HT-29 (cell line): ENCODE measurements at places on chromosomes 1 and 21. TPM values are rescaled to one million over a fixed set of nuclear protein-coding genes. Genes with fewer than 3 reads are reported as not detected.

RHEX gene
- not detected in 2 replicates for total RNA-seq

INAVA gene
- total RNA-seq: 108 and 119 TPM in 2 replicates

LRP8 gene
- 242 and 262 TPM in 2 replicates for total RNA-seq

FAM163A gene
- not detected in 2 replicates for total RNA-seq

ERICH3 gene
- not detected in 2 replicates for total RNA-seq

IFNLR1 gene
- total RNA-seq: 3.3 and 3.5 TPM in 2 replicates

GRCh38 chr21:31983554-31983953 is 110.7 kb downstream of the HUNK start:
- no peak for DNase-seq

GRCh38 chr21:28148400-28149064 is 844.1 kb downstream of the LTN1 start:
- DNase-seq: no peak

DNA sequence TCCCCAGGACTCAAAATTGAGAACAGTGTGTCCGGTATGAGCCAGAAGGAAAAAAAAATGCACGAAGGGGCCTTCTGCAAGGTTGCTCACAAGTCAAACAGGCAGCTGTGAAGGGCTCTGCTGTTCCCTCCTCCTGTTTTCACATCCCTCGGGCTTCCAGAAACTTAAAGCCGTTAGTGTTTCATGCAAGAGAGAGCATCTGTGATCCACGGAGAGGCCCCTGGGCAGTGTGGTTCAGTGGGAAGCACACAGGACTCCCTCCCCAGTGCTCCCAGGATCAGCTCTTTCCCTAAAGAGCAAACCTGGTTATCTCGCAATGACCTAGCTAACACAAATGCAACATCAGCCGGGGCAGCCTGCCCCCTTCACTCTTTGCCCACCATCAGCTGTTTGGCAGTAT is 2.9 kb upstream of the MATN1 start:
- no peak for DNase-seq

DNA sequence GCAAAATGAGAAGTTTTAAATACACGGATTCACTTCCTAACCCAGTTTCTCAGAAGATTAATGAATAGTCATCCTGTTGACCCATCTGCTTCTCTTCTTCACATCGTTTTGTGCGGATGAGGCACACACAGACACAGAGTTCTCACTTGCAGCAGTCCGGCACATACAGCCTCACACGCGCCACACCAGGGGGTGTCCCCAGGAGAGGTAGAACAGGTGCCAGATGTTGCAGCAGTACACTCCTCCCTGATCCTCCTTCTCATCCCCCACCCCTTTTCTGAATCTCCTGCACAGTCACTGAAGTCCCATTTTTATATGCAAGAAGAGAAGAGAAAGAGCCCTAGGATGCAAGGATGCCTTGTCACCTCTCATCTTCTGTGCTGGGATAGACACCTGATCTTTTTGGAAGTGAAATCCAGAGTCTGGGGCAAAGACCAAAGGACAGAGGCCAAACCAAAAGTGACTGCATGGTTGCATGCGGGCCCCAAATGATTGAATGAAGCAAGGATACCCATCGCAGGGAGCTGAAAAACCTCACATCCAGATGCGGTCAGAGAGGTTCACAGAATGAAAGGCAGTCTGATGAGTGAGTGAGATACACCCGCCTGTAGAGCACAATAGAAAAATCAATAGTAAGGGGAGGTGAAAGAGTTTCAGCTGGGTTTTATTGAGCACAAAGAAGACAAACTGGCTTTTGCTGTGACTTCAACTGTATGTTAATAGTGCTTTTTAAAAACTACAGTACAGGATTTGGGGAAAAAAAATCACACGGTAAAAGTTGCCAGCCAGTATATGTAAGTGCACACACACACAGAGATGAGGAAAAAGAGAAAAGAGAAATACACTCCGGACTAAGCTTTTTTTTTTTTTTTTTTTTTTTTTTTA is 28.9 kb downstream of the PBX1 start:
- no peak for DNase-seq

- no peak for DNase-seq
These were observed 72.9 kb downstream of the UCHL5 start for GRCh38 chr1:192986110-192986747.

DNA sequence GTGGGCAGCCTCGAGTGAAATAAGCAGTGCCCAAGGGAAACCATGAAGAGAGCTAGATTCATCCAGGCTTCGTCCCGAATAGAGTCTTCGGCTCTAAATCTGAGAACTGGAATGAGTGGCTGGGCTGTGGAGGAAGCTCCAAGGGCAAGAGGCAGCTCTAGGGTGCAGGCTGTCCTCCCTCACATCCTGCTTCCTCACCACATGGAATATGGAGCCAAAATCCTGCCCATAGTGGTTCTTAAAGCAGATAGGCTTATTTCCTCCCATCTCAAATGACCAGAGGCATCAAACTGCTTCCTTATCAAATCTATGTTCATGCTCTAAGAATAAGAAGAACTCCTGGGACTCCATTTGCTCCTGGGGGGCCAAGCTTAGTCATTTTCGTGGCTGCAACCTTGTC is 2.5 kb downstream of the IL24 start:
- no peak for DNase-seq

GRCh38 chr1:77824079-77824478 is 44.6 kb downstream of the MIGA1 start:
- no peak for DNase-seq

DNA sequence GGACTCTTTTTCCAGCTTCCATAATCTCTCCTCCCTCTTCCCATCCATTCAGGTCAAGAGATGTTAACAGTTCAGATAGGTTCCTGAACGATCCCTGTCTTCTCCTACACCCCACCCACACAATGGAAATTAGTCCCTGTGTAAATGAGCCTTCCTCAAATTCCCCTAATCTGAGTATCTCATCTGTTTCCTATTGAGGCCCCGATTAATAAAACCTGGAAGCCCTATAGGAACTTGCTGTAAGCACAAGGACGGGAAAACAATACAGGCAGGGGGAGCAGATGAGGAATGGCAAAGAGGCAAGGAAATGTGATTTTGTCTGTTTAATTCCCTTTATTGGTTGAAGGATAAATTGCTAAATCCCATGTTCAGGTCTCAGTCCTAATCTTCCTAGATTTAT is 7.1 kb upstream of the GPX7 start:
- DNase-seq: no peak

DNA sequence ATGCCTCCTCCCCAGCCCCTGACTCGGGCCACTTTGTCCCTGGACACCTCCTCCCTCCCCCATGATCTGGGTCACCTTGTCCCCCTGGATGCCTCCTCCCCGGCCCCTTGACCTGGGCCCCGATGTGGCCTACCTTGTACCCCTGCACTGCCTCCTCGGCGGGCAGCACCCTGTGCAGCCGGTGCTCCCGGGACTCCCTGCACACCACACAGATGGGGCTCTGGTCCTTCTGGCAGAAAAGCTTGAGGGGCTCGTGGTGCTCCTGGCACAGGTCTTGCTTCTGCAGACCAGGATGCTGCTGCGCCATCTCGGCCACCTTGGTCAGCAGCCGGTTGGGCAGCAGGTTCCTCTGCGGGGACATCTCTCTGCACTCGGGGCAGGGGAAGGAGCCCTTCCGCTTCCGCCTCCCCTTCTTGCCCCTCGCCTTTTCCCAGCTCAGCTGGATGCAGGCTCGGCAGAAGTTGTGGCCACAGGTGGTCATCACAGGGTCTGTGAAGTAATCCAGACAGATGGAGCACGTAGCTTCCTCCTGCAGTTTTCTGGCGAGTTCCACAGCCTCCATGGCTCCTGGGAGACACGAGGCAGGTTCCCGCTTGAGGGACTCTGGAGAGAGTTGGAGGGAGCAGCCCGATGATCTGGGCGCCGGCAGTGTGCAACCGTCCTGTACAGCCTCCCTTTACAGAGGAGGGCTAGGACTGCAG is 2.0 kb downstream of the TRIM17 start:
- no peak for DNase-seq
